ENCODE measurements at places on chromosomes 7 and 10.

- DNase-seq: no peak
Observed at GRCh38 chr7:108307194-108307593, 149.0 kb downstream of the NRCAM start.

- DNase-seq: no peak
Observed at GRCh38 chr10:92517034-92517655, 56.7 kb downstream of the IDE start.

DNA sequence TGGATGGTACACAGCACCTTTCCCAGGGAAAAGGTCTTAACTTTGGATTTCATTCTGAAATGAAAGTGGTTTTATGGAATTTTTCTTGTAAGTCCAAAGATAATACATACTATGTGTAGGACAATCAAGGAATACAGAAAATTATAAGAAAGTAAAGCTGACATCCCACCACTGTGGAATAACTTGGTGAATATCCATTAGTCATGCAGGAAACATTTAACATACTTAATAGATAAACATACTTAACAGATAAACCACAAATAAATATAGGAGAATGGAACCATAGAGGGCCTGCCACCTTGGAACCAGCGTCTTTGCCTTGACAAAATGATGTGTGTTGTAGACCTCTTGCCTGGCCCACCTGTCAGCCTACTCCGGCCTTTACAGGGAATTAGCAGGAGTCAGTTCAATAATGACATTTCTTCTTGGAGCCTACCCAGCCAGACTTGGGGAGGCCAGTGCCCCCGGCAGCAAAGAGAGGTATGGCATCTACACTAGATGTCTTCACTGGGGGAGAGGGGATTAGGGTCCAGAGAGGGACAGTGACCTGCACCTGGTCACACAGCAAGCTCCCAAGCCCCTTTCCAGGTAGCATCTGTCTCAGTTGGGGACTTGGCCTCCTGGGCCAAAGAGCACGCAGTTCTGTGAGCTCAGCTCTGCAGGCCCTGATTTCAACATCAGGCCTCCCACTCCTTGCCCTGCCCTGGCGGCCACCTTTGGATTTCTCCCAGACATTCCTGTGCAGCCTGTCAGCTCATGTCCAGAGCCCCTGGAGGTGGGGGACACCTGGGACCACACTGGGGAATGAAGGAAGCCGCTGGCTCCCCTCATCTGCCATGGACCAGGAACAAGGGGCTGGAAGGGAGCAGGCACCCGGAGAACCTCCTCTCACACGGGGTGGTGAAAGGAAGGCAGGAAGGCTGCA is 112.6 kb upstream of the PPIF start:
- DNase-seq: no peak

- DNase-seq: no peak
Observed at GRCh38 chr7:149476791-149477190, 15.9 kb upstream of the ZNF777 start.

- DNase-seq: no peak
Observed at GRCh38 chr10:86668297-86669165, at the start of gene LDB3. Gene LDB3 (plus strand): TSS chr10:86668511. CDS start chr10:86668692, 181 bp downstream.

- DNase-seq: peak; percentile 91
Observed at GRCh38 chr7:130887182-130887956, 153.4 kb upstream of the KLF14 start.

DNA sequence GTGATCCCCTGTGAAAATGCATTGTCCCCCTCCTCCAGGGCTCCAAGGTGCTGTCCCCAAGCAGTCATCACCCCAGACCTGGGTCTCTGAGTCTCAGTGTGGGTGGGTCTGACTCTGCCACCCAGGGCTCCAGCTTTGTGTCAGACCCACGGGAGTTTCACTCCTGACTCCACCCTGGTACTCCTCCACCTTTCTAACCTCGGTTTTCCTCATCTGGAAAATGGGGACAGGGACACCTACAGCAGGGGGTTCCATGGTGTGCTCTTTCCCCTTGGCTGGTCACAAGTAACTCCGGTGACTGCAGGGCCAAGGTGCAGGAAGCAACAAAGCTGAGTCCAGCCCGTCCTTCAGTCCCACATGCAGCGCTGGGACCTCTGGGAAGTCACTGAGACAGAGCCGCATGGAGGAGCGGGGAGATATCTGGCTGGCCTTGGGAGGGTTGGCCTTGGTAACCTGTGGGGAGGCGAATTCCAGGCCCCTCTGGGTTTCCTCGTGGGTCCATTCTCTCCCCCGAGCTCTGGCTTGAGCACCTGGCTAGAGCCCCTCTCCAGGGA is 41.8 kb upstream of the RABGEF1 start:
- no peak for DNase-seq

DNA sequence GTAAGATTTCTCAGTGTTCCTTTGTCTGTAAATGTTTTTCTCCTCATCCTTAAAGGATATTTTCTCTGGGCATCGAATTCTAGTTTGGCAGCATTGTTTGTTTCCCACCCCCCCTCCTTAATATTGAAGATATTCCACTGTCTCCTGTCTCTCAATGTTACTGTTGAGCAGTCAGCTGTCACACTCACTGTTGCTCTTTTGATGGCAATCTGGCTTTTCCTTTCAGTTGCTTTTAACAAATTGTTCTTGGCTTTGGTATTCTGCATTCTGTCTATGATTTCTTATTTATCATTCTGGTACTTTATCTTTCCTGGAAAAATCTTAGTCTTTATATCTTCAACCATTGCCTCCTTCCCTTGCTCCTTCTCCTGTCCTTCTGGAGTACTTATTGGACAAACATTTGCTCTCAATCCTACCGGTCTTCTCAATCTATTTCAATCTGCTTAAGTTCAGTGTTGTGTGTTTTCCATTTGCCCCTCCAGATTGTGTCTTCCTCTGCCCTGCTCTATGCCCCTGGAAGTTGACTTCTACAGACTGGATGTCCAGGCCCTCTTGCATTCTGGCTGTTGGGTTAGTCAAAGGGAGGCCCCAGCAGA is 9.3 kb upstream of the GTPBP4 start:
- no peak for DNase-seq

DNA sequence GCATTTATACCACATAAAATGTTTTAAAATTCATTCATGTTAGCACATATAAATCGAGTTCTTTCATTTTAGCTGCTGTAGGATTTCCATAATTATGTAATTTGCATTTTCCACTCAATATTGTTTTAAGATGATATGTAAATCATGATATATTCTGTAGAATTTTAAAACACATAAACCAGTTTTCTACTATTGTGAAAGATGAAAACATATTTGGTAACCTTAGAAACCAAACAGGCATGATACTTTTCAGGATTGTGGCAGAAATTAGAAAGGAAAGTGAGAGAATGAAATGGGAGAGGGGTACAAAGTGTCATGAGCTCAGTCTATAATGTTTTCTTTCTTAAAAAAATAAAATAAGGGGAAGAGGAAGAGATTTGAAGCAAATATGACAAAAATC is 269.3 kb downstream of the PPP1R3A start:
- DNase-seq: no peak

- DNase-seq: peak; percentile 21
Observed at GRCh38 chr10:34494012-34494411, 321.1 kb downstream of the PARD3 start.

DNA sequence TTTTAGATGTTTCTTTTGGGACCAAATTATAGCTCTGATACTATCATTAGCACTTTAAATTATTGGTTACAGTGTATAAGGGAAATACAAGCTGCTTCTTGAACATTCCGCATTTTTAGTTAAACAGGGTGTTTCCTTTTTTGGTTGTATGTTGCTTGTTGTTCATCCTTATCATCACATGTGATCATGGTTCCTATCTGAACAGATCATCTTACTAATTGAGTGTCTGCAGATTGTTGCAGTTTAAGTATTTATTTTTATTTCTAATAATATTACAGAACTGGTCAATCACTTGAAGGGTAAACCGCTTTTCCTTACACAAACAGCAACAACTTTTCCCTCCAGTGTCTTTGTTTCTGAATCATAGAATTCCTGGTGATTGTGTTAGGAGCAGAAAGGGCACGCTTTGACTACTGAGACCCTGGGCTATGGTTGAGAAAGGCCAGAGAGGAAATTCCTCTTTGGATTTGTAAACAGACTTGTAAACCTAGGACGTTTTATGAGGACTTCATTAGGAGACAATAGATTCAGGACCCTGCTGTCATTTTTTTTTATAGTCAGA is 37.2 kb downstream of the CHN2 start:
- DNase-seq: no peak

GRCh38 chr10:78760463-78761310 is 308.1 kb upstream of the ZMIZ1 start:
- no peak for DNase-seq

- no peak for DNase-seq
Observed at GRCh38 chr7:100951172-100951571, 1.8 kb downstream of the MUC3A start.

- DNase-seq: no peak
Observed at GRCh38 chr7:116834815-116835504, 27.4 kb upstream of the CAPZA2 start.

GRCh38 chr7:141328290-141328689 is 222.9 kb upstream of the AGK start:
- no peak for DNase-seq

GRCh38 chr7:27382307-27382706 is 139.7 kb downstream of the EVX1 start:
- no peak for DNase-seq

- no peak for DNase-seq
Observed at GRCh38 chr7:601595-602340, 82.1 kb upstream of the PDGFA start.

- no peak for DNase-seq
Observed at GRCh38 chr10:13788711-13789447, 202.1 kb downstream of the PRPF18 start.

- no peak for DNase-seq
Observed at GRCh38 chr7:149229526-149229925, 9.9 kb upstream of the ZNF212 start.

DNA sequence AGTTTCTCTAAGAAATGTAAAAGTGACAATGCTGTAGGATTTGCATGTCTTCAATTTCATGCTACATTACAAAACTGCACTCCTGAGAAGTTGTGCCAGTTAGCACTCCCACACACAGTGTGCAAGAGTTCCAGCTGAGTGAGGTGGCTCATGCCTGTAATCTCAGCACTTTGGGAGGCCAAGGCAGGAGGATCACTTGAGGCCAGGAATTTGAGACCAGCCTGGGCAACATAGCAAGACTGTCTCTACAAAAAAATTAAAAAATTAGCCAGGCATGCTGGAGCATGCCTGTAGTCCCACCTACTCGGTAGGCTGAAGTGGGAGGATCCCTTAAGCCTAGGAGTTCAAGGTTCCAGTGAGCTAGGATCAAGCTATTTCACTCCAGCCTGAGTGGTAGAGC is 44.6 kb downstream of the FRA10AC1 start:
- no peak for DNase-seq

DNA sequence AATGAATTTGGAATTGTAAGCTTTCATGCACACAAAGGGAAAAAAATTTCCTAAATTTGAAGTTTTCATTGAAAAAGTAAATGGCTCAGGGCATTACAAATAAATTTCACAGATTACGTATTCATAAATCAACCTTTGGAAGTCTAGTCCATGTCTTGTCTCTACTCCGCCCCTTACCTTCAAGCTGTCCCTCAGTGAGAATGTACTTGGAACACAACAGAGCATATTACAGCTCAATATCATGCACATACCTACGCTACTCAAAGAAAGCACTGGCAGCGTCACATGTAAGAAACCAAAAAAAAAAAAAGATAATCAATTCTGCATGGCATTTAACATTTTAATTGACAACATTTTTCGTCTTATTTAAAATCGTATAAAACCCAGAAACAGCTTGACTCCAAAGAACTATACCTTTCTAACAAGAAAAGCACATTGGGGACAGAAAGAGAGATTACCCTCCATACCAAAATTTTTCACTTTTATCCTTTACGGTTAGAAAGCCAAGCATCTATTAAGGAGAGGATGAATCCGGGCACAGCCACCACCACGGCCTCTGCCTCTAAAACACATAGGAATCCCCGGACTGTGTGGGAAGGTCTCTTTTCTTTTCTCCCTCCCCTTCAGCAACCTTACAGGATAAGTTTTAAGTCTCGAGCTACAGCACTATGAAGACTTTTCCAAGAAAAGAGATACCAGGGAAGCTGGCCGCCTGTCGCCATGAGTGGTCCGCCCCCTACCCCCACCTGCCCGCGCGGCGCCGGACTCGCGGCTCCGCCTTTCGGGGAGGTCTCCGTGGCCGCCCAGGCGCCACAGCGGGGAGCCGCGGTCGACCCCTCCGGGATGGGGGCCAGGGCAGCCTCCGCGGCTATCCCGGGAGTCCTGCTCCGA is 1.1 kb downstream of the JMJD1C start:
- peak; percentile 38 for DNase-seq

GRCh38 chr10:4024027-4024426 is 239.0 kb upstream of the KLF6 start:
- DNase-seq: no peak

- DNase-seq: no peak
Observed at GRCh38 chr10:11861341-11861740, 38.2 kb downstream of the PROSER2 start.

DNA sequence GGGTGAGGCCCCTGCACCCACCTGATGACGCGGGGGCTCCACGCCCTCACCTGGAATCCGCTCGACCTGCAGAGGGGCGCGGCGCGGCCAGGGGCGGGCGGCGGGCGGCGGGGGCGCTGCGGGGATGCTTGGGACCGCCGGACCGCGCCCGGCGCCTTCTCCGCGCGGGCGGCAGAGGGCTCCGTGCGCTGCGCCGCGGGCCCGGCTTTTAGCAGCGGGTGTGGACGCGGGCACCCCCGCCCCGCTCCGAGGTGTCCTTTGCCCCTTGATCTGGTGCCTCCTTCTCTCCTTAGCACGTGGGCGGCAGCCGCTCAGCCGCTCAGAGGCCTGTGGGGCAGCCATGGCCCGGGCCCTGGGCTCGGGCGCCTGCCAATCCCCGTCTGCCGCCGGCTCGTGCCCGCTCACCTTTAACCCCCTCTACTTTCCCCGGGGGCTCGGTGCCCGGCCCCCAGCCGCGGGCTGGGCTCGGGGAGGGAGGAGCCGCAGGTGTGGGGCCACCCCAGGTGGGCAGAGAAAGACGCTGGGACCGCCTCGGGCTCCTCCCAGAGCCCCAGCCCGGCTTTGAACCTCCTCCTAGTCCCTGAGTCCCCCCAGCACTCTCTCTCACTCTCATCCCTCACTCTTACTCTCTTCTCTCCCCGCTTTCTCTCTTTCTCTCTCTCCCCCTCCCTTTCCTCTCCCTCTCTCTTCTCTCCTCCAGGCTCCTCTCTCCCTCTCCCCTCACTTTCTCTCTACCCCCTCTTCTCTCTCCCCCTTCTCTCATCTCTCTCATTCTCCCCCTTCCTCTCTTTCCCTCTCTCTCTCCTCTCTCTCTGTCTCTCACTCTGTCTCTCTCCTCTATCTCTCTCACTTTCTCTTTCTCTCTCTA is 19.7 kb upstream of the VPS37D start:
- no peak for DNase-seq

- DNase-seq: no peak
Observed at GRCh38 chr7:31917256-31917655, 153.0 kb downstream of the PDE1C start.

GRCh38 chr10:22625516-22626290 is 88.7 kb downstream of the PIP4K2A start:
- DNase-seq: no peak
